Fibroblast of the aortic adventitia (primary cell): ENCODE measurements at places on chromosomes 16 and 17.
A peak's percentile ranks its signal among the peaks of the same experiment; 100 is the strongest.

DNA sequence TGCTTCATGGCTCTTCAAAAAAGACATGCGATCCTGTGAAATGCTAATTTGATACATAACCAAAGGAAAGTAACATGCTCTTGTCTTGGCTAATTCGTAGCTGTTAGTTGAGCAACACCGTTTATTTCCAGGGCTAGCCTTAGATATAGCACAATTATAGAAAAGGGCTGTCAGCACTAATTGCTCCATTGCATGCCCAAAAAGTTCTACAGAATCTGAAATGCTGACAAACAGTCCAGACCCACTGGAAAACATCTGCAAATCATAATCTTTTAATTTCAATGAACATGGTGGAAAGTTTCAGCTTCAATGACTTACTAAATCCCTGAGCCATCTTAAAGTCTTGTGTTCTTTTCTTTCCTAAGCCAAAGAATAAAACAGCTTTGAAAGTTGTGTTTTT lies 42.9 kb upstream of the NUDT7 start:
- DNase-seq, result no peak

GRCh38 chr17:58666858-58667267 lies 25.0 kb downstream of the TEX14 start:
- peak; percentile 72 for DNase-seq

DNA sequence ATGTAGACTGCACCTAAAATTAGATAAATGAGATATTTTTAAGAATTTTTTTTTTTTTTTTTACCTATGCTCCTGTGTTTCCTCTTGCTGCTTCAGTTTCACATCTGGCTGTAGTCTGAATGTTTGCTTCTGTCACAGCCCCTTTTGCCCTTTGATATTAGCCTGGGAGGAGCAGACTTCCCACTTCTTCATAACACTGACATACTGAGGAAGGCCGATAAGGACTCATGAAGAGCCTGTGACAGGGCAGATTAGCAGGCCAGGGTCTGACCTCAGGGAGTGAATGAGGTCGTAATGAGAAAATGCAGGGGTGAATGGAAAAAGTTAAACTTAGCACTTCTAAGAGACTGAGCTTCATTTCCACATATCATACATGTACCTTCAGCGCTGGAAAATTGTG lies at the start of gene SLFN14:
SLFN14 (minus strand) TSS at position 117 of the 400 bp plus-strand sequence. CDS start 2,757 bp downstream, outside the sequence.
- no peak for DNase-seq

- no peak for DNase-seq
Observed at GRCh38 chr16:89599451-89599858, 14.0 kb upstream of the DPEP1 start.

GRCh38 chr17:79011451-79012147 lies 2.0 kb upstream of the CANT1 start:
- peak; percentile 78 for DNase-seq

- no peak for DNase-seq
Observed at GRCh38 chr17:72434991-72435618, 314.3 kb downstream of the SOX9 start.

DNA sequence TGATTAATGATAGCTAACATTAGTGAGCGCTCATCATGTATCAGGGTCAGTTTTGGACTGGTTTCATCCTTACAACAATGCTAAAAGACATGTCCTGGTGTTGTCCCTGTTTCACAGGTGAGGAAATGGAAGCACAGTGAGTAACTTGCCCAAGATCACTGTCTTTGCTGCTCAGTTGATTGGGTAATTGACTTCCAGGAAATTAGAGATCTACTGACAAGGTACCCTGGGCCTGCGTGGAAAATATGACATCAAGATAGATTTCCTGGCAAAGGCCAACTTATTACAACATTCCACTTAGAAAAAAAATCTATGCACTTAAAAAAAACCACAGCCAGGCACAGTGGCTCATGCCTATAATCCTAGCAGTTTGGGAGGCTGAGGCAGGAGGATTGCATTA lies 96.3 kb downstream of the CYLD start:
- DNase-seq, result peak; percentile 27

- DNase-seq, result no peak
Observed at GRCh38 chr17:67628580-67629013, 89.1 kb upstream of the NOL11 start.

DNA sequence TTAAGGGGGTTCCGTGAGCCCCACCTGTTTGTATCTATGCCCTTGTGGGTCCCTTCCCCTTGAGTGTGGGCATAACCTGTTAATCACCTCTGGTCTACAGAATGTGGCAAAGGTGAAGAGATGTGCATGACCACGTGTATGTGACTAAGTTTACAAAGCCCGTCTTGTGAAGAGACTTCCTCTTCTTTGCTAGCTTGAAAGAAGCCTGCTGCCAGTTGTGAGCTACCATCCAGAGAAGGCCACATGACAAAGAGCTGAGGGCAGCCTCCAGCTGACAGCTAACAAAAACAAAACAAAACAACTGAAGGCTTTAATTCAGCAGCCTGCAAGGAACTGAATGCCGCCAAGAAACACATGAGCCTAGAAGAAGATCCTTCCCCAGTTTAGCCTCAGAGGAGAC lies 112.0 kb downstream of the AXIN2 start:
- no peak for DNase-seq

DNA sequence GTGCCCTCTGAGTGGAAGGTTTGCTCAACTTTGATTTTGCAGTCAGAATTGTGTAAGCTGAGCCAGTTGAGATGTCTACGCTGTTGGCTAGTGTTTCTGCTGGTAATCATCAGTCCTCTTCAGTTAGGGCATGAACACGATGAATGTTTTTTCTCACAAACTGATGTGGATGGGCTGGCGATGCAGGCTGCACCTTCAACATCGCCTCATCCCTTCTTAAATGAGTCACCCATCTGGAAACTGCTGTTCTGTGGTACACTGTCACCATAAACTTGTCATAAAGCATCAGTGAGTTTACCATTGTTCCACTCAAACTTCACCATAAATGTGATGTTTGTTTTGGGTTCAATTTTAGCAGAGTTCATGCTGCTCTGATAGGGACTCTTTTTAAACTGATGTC lies 8.4 kb downstream of the C16orf95 start:
- DNase-seq, result no peak

DNA sequence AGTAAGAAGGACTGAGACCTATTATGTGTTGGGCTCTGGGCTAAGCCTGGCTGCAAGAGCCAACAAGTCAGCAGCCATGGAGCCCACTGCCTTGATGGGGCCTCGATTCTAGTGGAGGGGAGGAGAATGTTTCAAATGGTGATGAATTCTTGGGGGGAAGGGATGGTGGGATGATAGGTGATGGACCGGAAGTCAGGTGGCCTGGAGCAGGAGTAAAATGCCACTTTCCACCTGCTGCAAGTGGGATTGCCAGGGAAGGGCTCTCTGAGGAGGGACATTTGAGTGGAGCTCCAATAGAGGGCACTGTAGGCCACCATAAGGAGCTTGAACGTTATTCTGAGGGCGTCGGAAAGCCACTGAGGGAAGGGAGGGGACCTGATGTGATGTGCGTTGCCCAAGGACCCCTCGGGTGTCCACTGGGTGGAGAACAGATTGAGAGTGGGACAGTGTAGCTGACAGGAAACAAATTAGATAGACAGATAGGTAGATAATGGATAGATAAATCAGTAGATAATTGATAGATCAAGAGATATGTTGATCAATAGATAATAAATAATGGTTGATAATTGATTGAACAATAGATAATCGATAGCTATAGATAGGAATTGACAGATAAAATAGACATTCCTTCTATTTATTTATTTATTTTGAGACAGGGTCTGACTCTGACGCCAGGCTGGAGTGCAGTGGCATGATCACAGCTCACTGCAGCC lies 18.2 kb upstream of the NXPH3 start:
- DNase-seq, result peak; percentile 50

DNA sequence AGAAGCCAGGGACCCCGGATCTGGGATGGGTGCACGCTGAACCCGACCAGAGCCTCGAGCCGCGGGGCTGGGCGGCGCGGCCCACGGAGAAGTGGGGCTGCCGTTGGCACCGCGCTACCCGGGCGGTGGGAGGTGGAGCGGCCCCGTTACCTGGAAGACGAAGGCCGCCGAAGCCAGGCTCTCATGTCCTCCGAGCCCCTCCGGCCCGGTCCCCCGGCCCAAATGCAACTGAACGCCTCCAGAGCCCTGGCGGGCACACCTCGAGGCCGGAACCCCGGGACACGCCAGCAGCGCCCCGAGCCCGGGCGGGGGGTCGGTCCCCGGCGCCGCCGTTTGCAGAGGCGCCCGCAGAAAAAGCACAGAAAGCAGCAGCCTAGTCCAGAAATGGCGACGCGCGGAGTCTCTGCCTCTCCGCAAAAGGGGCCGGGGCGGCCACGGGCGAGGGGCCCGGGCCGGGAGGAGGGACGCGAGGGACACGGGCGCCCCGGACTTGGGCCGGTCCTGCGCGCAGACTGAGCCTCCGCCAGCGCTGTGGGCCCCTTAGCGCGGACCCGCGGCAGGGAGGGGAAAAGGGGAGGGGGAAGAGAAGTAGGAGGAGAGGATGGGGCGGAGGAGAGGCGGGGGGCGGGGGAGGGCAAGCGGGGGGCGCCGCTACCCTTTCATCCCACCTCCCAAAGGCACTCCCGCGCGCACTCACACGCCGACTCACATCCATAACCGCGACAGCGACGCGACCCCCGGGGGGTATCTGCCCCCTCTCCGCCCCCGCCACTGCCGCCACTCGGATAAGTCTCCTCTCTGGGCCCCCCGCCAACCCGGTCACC lies 1.4 kb downstream of the AXIN2 start:
- peak; percentile 20 for DNase-seq

- DNase-seq, result peak; percentile 71
Observed at GRCh38 chr17:74671031-74671771, 41.5 kb downstream of the CD300LF start.

GRCh38 chr17:40535924-40536294 lies 29.4 kb downstream of the CCR7 start:
- DNase-seq, result no peak

DNA sequence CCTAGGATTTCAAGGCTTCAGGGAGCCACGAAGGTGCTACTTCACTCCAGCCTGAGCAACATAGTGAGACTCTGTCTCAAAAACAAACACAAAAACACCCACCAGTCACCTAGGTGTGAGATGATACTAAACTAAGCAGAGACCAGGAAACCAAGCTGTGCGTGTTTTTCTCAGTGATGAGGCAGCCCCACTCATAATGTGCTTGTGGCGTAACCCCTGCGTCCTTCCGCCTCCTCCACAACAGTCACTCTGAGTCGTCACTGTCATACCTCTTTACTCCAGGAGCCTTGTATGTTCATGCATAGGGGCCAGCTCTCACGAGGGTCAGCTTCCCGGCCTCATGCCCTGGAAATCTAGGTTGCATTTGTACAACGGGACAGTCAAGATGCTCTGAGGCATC lies 31.1 kb upstream of the SLC47A1 start:
- DNase-seq, result no peak

DNA sequence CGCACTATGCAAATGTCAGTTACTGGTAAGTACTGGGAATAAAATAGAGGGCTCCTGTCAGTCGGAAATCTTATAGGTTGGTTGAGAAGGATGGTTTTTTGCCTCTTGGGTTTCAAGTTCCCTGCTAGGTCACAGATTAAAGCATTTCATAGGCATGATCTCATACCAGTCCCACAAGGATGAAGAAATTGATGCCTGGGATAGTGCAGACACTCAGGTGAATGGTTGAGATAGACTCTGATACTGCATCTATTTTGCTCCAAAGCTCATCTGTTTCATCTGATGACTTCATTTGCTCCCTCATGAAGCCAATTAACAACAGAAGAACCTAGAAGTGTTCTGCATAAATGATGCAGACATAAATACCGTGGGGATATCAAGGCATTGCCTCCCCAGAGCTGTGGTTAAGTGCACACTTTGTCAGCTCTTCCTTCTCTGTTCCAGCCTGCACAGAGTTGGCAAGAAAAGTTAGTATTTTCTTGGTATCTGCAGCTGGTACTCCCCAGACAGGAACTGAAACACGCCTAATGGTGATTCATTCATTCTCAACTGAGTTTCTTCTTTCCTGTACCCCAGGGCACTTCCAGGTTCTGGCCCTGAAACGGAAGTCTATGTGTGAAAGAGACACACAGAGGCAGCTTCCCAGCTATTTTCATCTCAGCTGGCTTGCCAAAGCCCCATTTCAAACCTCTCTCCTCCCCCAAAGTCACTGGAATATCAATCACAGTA lies 418.3 kb upstream of the SALL1 start:
- DNase-seq, result peak; percentile 45

GRCh38 chr17:74852237-74853047 lies 7.2 kb downstream of the GRIN2C start:
- DNase-seq, result no peak

GRCh38 chr17:42311240-42312034 lies 23.1 kb downstream of the STAT5A start:
- DNase-seq, result peak; percentile 93

DNA sequence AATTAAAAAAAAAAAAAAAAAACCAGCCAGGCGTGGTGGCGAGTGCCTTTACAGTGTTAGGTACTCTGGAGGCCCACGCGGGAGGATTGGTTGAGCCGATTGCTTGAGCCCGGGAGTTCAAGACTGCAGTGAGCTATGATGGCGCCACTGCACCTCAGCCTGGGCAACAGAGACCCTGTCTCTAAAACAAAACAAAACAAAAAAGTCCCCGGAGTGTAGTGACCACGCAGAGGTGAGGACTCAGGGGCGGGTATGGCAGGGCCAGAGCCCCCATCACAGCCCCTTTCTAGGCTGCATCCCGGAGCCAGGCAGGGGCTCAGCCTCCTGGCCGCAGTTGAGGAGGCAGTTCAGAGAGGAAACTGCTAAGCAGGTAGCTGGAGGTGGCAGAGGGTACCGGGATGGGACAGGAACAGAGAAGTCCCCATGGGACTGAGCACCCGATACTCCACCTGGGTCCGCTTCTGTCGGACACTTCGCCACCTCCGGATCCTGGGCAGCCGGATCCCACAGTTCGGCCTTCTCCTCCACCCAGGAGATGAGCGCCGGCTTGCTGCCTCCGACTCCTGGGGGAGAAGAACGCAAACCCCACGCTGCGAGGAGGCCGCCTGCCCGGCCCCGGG lies 800 bp downstream of the ZNF747 start:
- DNase-seq, result no peak

- DNase-seq, result no peak
Observed at GRCh38 chr16:30892670-30893416, 1.0 kb downstream of the BCL7C start.

- peak; percentile 70 for DNase-seq
Observed at GRCh38 chr17:21513012-21513570, 136.9 kb downstream of the KCNJ12 start.

DNA sequence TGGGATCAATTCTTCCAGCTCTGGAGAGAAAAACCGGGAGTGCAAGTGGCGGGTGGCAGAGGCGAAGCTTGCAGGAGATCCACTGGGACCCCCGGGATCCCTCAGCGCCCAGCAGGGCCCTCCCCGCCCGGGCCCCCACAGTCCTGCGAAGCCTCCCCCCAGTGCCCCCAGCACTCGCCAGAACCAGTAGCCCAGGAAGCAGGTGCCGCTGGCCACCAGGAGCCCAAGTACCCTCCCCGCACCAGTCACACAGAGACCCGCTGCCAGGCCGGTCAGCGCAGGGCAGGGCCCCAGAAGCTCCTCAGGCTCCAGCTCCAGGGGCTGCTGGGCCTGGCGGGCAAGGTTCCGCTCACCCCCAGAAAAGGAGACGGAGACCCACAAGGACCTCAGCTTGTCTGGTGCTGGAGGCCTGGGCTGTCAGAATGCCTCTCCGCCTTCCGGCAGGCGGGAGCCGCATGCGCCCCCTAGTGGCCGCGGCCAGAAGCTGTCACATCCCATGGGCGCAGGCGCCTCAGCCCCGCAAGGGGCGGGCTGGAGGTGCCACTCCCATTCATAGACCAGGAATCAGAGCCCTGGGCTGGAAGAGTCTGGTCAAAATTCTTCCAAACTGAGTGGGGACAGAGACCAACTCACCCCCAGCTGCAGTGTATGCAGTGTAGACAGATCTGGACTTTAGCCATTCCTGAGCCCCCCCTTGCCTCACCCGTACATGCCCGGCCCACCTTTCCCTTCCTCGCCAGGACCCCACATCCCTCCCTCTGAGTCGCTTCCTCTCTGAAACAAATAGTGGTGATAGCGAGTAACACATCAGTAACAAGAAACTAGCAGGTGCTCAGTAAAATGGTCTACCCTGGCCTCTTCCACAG lies 1002.3 kb downstream of the KCNJ18 start:
- DNase-seq, result no peak
